ENCODE measurements at places on chromosomes 1 and 21.

- no peak for DNase-seq
Measured at GRCh38 chr1:175157200-175157599, 35.4 kb downstream of the KIAA0040 start.

DNA sequence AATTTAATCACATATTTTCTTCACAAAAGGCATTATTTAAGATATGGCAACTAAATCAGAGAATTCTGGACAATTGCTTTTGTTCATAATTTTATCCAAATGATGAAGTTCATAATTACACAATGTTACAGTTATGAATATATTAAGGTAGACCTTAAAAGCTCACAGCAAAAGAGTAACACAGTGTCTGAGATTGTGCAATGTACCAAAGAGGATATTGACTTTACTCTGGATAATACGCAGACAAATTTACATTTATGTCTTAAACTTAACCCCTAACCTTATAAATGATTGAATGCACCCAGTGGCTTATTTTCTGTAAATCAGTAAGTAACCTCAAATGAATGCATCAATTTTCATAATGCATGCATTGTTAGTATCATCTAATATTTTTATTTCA is 216.2 kb upstream of the SAMSN1 start:
- DNase-seq, result no peak

- no peak for DNase-seq
Measured at GRCh38 chr1:9798236-9799130, 25.3 kb downstream of the CLSTN1 start.

GRCh38 chr1:18944810-18945209 is 11.7 kb downstream of the IFFO2 start:
- no peak for DNase-seq

- DNase-seq, result no peak
Measured at GRCh38 chr1:119766374-119766794, 2.3 kb downstream of the HMGCS2 start.

GRCh38 chr21:42320791-42321190 is 5.6 kb upstream of the TFF3 start:
- DNase-seq, result no peak

GRCh38 chr1:24501371-24502064 is 1.1 kb upstream of the RCAN3 start:
- no peak for DNase-seq

GRCh38 chr1:227323171-227323966 is 5.1 kb upstream of the CDC42BPA start:
- DNase-seq, result no peak

- no peak for DNase-seq
Measured at GRCh38 chr1:175935566-175936115, 192.2 kb upstream of the TNR start.

- DNase-seq, result no peak
Measured at GRCh38 chr1:162373541-162374260, 3.0 kb downstream of the SPATA46 start.

- DNase-seq, result no peak
Measured at GRCh38 chr1:78721136-78721535, 71.5 kb downstream of the IFI44 start.

DNA sequence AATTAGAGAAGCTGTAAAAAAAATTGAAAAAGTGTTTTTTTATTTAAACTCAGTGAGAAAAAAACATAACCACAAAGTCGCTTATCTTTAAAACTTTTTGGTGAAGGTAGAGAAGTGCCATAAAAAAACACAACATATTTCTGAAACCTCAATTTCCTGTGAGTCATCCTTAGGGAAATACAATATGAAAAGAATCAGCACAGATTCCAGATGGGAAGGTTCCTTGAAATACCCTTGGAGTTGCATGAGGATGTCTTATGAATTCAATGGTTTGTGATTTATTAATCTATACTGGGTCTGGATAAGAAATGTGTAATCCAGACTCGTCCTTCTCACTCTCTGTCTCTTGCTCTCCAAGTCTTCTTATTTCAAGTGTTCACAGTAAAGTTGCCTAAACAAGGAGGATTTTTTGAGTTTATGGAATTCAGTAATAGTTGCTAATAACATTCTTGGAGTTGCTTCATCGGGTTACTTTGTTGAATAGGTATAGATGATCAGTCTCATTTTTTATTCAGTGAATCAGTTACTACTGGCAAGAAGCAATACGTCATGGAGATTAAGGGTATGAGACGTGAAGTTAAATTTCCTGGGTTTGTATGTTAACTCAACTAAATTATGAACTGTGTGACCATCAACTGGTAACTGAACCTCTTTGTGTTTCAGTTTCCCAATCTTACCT is 191.4 kb downstream of the KCNK2 start:
- DNase-seq, result no peak

- DNase-seq, result no peak
Measured at GRCh38 chr1:200184196-200184595, 156.7 kb downstream of the NR5A2 start.

GRCh38 chr1:114234408-114235124 is 80.9 kb upstream of the SYT6 start:
- DNase-seq, result no peak

GRCh38 chr1:105793536-105794146 is 1262.8 kb upstream of the PRMT6 start:
- no peak for DNase-seq

DNA sequence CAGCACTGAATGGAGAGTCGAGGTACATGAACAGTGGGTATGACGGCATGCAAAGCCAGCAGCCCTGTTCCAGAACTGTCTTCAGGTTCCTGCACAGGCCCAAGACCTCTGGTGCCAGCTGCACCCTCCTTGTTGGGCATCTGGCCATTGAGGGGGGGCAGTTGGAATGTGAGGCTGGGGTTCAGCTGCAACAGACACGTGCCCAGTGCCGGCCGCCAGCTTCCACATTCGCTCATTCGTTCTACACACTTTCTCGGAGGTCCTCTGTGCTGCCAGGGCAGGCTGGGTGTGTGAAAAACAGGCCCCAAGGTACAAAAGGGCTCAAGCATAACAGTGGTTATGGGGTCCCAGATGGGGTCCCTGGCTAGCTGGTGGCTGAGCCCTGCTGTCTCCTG is 37.9 kb upstream of the SLC19A1 start:
- DNase-seq, result no peak

DNA sequence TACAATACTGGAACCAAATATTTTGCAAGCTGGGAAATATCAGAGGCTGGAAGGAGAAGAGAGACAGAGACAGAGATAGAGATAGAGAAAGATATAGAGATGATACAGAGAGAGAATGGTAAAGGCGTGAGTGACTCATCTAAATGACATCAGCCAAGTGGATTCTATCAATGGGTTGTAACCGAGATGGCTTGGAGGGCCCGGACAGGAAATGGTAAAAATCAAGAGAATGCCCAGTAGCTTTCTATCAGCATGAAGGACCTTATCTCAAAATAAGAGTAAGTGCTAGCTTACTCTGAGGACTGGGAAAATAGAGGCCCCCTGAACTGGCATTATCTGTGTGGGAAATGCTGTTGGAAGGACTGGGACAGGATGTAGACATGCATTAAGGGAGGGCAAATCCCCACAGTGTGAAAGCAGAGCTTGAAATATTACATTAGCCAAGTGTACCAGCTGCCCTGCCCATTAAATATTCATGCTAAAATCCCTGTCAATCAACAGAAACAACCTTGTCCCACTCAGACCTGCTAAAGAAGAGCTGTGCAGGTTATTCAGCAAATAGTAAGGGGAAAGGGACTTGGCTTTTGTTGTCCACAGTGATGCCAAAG is 76.6 kb upstream of the ZNF644 start:
- no peak for DNase-seq

DNA sequence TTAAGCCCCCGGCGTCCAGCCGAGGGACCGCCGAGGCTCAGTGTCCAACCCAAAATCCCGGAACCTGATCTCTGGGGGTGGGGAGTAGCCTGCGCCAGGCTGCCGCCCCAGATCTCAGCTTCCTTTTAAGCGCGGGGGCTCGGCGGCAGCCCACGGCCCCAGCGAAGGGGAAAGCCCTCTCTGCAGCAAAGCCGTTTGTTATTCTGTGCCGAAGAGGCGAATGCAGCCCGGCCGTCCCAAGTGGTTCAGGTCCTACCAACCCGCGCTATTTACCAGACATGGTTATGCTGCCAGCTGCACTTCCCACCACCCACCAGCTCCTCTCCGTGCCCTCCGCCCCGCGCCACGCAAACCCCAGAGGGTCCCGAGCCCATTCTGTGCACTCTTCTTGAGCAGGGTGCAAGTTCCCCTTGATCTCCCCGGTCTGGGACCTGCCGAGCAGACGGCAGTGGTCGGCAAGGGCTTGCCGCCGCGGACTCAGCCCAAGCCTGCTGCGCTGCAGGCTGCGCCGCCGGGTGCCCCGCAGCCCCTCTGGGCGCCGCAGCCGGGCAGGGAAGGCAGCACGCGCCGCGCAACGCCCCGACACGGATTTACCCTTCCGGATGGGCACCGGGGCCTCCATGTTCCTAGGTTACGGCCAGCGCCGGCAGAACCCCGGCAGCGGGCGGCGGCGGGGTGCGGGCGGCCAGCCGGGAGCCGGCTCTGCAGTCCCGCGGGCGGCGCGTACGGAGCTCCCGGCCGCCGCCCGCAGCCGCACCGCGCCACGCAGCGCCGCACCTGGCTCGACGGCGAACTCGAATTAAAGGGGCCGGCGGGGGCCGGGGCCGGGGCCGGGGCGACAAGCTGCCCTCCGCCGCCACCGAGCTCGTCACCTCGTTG is 738 bp upstream of the KCNA2 start:
- no peak for DNase-seq

DNA sequence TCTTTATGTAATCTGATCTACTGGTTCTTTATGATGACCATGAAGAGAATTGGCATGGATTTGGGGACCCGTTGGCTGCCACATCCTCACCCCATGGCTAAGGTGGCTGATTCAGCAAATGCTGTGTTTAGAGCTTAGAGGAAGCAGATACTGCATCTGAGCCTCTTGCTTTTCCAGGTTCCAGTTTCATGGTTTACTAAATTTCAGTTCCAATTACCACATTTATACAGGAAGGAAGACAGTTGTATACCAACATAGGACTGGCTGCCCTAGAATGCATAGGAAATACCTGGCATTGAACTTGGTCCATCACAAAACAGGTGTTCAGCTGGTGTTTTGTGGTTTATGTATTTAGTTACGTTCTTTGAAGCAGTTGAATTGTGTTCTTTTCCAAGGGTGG is 107.1 kb downstream of the ST3GAL3 start:
- no peak for DNase-seq

GRCh38 chr1:52022133-52022532 is 11.5 kb downstream of the KTI12 start:
- DNase-seq, result no peak

GRCh38 chr1:56064705-56065104 is 514.7 kb downstream of the PLPP3 start:
- no peak for DNase-seq

- DNase-seq, result no peak
Measured at GRCh38 chr1:217524787-217525520, 105.9 kb downstream of the GPATCH2 start.

DNA sequence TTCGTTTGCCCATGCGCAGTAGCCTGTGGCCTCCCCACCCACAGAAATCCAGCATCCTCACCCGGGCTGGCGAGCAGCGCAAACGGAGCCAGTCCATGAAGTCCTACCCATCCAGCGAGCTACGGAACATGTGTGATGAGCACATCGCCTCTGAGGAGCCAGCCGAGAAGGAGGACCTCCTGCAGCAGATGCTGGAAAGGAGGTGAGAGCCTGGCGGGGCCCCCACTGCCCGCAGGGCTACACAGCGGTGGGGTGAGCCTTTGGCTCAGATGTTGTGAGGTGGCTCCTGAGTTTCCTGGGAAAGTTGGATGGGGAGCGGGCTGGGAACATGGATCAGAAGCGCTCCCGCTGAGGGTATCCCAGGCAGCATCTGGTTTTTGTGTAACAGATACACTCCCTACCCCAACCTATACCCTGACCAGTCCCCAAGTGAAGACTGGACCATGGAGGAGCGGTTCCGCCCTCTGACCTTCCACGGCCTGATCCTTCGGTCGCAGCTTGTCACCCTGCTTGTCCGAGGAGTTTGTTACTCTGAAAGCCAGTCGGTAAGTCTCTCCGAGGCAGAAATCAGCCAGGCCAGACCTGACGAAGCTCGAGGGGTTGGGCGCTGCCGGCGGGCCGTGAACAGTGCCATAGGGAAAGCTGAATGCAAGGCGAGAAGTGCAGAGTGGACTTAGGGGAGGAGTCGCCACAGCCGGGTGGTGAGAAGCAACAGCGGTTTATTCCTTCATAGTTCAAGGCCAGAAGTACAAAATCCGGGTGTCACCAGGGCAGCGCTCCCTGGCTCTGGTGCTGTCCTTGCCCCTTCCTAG is 10.4 kb downstream of the NPPA start:
- DNase-seq, result no peak

- DNase-seq, result no peak
Measured at GRCh38 chr1:77544845-77545244, 137.6 kb downstream of the ZZZ3 start.

- no peak for DNase-seq
Measured at GRCh38 chr1:178495158-178495557, 1.6 kb downstream of the CLEC20A start.

GRCh38 chr1:5878971-5879370 is 113.3 kb downstream of the NPHP4 start:
- no peak for DNase-seq

DNA sequence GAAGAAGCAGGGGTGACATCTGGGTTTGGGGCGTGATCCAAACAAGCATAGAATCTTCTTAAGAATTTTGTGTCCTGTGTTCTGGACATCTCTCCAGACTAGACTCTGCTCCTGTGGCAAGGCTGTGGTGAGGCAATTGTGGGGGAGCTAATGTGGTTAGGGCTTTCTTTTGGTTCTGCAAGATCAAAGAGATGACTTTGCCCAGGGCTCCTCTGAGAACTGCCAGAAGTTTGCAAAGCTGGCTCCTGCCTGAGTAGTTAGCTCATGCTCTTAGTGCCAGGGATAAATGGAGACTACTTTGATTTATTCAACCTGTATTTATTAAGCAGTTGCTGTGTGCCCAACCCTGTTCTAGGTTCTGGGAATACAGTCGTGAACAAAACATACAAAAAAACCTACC is 34.0 kb upstream of the CRNN start:
- no peak for DNase-seq

GRCh38 chr1:114207635-114208034 is 54.0 kb upstream of the SYT6 start:
- no peak for DNase-seq

DNA sequence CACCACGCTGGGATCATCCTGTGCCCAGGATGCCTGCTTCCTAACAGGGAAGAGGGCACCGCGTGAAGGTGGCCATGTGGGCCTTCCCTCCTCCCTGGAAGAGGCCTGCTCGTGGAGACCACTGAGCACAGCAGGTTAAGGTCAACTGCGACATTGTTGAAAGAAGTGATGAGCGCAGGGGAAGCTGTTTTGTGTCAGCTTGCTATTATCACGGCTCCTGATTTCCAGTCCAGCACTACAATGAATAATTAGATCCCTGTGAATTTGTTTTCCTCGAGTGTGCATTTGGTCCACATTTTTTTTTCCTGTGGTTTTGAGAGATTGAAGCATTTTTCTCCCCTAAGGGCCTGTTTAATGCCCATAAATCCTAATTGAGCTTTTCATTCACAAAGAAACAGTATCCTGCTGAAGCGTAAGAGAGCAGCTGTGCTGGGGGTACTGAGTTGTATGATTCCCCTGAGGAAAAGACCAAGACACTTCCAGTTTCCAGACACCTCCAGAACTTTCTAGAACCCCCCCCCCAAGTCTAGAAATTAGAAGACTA is 204.9 kb downstream of the KCNJ6 start:
- no peak for DNase-seq

- DNase-seq, result peak; percentile 55
Measured at GRCh38 chr1:212630158-212630900, 21.8 kb downstream of the ATF3 start.

GRCh38 chr21:36741506-36741905 is 42.6 kb downstream of the SIM2 start:
- no peak for DNase-seq

GRCh38 chr1:14332158-14332557 is 266.3 kb upstream of the KAZN start:
- DNase-seq, result no peak
